ENCODE measurements at places on chromosomes 4 and X.

DNA sequence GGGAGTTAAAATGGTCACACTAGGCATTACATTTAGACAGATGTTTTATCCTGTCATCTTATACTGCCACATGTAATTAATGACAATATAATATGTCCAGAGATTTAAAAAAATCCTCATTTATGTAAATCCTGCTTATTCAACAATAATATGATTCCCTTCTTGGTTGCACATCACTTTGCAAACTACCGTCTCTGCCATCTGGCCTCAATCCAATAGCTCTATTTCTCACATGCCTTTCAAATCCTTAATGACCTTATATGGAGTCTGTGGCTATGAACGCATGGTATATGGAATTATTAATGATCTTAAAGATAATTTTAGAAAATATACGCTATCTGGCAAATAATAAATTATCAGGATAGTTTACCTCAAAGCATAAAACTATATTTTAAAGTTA lies 144.5 kb downstream of the NPNT start:
- DNase-seq, result no peak

GRCh38 chr4:158333820-158334219 lies 123.5 kb downstream of the TMEM144 start:
- no peak for DNase-seq

GRCh38 chr4:4969298-4969697 lies 50.0 kb downstream of the CYTL1 start:
- no peak for DNase-seq

GRCh38 chr4:174213731-174214100 lies 69.8 kb downstream of the FBXO8 start:
- no peak for DNase-seq

- no peak for DNase-seq
Measured at GRCh38 chr4:174600391-174600790, 78.1 kb upstream of the HPGD start.

- DNase-seq, result no peak
Measured at GRCh38 chrX:21806691-21807090, 32.7 kb upstream of the MBTPS2 start.

GRCh38 chr4:15757054-15757453 lies 21.1 kb upstream of the CD38 start:
- DNase-seq, result no peak

DNA sequence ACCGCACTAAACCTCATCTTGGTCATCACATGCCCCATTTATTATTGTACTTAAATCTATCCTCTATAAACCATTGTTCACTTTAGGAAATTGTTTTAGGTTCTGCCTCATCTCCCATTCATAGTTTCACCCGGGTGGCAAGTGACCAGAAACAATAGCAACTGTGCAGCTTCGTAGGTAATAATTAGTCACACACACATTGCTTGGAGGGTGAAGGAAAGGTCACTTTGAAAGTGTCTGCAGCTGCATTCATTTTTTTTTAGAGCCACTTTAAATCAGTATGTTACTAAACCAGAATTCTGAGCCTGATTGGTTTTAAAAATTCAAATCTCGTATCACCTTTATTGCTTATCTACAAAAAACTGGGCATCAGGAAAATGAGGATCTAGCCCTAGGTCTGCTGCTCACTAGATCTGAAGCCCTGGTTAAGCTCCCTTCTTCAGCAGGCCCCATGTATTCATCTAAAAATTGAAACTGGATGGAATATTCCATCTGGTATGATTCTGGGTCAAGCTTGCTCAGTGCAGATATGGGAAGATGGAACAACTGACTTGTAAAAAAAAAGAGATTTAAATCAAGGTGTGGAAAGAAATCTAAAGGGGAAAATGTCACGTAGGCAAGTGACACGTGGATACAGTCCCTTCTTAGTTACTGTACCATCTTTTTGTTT lies 62.4 kb downstream of the LIMCH1 start:
- no peak for DNase-seq

GRCh38 chrX:48934581-48935300 lies 15.9 kb upstream of the PIM2 start:
- DNase-seq, result no peak

DNA sequence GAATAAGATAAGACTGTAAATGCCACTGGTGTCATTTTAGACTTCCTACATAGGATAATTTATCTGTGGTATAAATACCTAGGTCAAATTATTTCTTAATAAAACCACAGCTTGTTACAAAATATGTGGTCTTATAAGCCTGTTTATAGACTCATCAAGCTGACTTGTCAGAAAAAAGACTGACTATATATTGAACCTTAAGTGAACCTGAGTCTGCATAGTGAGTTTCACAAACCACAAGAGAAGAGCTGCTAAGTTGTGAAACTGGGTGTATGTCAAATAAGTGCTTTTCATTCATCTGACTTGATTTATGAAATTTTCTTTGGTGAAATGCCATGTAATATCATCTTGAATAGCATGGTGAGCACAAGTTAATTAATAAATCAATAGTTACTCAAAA lies 48.4 kb upstream of the TMPRSS11A start:
- no peak for DNase-seq

DNA sequence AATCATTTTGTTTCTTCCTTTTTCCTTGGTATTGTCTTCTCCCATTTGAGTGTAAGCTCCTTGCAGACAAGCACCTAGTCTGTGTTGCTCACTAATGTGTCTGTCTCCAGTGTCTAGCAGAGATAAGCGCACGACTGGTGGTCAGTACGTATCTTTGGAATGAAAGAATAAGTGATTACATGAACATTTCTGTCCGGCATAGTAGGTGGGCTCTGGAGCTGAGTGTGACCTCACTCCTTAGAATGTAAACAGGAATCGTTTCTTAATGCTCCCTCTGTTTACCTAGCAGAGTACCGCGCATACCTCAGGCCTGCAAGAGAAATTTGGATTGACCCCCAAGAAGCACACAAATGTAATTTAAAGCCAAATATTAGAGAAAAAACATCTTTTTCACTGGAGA lies 235.4 kb downstream of the MAML3 start:
- DNase-seq, result no peak

- no peak for DNase-seq
Measured at GRCh38 chr4:186307497-186307896, 41.5 kb downstream of the F11 start.

DNA sequence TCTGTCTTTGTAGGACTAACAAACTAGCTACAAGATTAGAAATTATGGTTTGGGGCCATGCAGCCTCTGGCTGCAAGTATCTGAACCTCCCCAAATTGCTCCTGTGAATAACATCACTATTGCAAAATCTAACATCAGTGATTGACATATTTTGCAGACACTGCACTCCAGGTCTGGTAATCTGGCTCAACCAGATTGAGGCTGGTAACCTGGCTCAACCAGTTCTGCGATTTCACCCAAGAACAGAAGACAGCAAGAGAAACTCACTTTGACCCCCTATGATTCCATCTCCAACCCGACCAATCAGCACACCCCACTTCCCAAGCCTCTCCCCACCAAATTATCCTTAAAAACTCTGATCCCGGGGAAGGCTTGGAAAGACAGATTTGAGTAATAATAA lies 20.9 kb downstream of the SPIN3 start:
- DNase-seq, result no peak

- DNase-seq, result no peak
Measured at GRCh38 chrX:26373829-26374228, 157.9 kb downstream of the MAGEB5 start.

DNA sequence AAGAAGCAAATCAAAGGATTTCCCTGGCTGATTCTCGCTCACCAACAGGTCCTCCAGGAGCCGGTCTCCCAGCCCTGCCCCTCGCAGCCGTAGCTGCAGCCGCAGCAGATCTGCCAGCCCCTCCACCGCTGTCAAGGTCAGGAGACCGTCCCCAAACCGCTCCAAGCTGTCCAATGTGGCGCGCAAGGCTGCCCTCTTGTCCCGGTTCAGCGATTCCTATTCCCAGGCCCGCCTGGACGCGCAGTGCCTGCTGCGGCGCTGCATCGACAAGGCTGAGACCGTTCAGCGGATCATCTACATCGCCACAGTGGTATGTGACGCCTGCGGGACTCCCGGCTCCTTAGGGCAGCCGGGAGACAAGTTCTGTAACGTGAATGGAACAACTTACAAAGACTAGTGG lies 25.6 kb downstream of the SPATA18 start:
- DNase-seq, result no peak

DNA sequence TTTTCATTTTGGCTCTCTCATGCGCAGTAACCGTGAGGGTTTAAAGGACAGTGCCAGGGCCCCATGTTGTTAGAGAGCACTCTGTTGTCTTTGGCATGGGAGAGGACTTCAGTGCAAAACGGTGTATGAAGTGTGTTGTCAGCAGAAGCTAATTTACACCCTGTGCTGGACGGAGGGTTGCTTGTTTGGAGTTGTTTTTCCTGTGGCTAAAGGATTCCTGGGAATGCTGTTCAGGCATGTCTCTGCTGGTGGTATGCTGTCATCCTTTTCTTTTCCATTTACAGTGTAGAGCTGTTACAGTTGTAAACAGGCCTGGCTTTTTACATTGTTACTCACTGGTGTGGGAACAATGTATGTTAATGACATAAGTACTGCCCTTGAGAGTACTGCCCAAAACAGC lies 206.3 kb downstream of the CBR4 start:
- DNase-seq, result no peak

GRCh38 chr4:2816401-2816954 lies 23.6 kb downstream of the SH3BP2 start:
- no peak for DNase-seq

DNA sequence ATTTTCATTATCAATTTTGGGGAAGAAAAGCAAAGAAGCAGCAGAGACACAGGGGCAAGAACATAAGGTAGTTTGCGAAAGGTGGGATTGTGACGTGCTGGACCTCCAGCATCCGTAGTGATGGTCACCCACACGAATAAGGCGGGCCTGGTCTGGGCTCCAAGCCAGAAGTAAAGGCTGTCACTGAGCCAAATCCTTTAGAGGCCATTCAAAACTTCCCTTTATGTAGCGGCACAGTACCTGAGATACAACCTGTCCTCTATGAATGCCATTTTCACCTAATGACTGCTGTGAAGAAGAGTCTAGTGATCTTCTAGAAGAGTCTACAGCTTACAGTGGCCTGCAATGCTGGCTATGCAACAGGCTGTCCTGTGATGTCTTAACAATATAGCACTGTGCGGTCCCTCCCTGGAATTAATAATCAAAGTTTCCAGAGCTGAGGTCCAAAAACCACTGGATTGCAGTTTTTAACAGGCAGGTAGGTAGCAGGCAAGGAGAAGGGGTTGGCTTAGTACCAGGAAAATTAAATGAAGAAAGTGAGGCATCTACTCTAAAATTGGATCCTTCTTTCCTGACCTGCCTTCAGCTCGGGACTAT lies 56.2 kb downstream of the TRIML1 start:
- no peak for DNase-seq

- no peak for DNase-seq
Measured at GRCh38 chr4:8028884-8029568, 89.4 kb upstream of the AFAP1 start.

DNA sequence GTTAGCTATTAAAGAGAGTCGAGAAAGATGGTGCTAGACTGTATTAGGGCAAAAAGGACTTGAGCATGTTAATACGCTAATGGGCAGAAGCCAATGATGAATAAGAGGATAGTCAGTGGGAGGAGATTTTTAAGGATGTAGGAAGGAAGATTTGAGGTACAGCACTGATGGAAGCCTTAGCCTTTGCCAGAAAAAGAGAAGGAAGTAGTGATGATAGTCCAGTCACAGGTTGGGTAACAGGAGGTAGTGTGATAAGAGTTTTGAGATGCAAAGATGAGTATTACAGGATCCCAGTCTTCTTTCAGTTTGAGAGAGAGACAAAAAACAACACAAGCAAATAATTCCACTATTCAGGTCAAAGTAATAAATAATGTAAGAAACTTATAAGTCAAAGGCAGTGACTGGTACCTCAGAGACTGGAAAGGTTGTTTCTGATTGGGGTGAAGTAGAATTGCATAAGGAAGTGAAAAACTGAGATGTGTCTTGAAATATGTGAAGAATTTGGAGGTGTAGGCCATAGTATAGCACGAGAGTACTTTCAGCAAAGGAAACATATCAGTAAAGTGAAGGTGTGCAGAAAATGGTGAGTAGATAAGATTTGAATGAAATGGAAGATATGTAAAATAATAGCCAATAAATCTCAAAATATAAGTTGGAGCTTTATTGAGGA lies 22.1 kb upstream of the NDNF start:
- no peak for DNase-seq

GRCh38 chr4:173652283-173652931 lies 122.4 kb upstream of the HAND2 start:
- DNase-seq, result no peak

GRCh38 chr4:110486256-110486655 lies 10.3 kb downstream of the ENPEP start:
- no peak for DNase-seq

GRCh38 chr4:179465131-179465797 lies 2023.0 kb upstream of the AGA start:
- DNase-seq, result no peak

DNA sequence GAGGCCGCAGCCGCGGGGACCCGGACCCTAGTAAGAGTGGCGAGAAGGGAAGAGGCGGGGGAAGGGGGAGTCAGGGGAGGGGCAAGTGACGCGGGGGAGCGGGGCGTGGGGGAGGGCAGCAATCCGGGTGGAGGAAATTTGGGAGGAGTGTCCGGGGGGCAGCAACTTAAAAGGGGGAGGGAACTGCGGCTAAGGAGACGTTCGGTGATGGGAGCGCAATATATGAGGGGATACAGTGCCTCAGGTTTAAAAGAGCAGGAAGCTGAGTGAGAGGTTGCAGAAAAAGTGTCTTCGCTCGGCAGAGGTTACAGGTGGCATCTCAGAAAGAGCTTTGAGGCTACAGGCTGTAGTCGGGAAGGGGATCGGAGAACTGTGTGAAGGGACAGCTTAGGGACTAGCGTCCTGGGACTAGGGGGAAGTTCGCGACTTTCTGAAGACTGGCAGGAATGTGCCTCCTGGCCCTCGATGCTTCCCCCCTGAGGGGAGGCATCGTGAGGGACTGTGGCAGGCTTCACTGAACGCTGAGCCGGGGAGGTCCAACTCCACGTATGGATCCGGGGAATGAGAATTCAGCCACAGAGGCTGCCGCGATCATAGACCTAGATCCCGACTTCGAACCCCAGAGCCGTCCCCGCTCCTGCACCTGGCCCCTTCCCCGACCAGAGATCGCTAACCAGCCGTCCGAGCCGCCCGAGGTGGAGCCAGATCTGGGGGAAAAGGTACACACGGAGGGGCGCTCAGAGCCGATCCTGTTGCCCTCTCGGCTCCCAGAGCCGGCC lies 519 bp downstream of the FOXO4 start:
- no peak for DNase-seq
